ENCODE measurements at places on chromosomes 12 and 14.

GRCh38 chr14:59254146-59254910 lies 65.9 kb downstream of the DAAM1 start:
- DNase-seq, result no peak

- DNase-seq, result no peak
These were observed 8.0 kb downstream of the SYNDIG1L start for GRCh38 chr14:74418031-74418430.

DNA sequence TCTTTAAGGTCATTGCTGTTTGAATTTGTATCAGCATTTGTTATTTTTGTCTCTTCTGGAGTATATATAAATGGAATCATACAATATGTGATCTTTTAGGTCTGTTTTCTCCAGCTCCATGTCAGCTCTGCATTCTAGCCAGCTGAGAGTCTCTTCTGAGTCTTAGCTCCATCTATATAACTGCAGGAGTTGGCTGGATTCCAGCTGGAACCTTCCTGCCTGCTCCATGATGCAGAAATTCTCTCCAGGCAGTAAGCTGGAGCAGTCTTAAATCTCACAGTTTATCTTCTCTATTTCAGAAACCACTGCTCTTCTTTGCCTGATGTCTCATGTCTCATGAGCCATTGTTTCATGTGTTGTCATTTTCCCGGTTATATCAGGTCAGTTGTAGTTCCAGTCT lies 827.6 kb downstream of the NRXN3 start:
- DNase-seq, result no peak

DNA sequence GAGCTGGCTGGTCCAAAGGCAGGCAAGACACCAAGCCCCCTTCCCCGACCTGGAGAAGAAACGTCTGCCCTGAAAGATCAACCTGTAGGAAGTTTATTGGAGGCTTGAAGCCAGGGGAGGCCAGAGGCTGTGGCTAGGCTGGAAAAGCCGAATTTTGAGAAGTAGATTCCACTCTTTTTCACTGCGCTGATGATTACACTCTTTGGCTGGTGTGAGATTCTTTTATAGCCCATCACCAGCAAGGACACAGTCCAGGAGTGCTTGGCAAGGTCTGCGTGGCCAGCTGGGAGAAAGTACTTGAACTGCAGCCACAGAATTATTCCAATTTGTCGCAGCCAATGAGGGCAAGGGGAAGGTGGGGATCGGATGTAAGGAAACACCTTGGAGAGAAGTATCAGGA lies 45.0 kb downstream of the SYNE3 start:
- DNase-seq, result no peak

DNA sequence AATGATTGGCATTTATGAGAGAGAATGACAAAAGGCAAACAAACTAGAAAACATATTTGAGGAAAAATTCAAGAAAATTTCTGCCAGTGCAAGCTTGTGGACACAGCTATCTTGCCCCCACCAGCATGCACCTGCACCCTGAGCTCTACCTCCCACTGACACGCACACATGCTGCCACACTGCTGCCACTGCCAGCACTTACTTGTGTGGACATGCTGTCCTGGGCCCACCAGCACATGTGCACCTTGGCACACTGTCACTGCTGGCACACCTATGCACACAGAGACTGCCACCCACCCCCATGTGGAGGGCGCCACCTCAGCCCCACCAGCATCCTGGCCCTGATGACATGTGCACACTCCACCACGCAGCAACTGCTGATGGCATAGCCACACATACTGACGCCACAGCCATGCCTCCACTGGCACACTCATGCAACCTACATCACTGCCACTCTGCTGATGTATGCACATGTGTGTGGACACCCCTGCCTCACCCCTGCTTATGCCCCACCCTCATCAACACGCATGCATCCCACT lies 475.0 kb downstream of the SOX5 start:
- no peak for DNase-seq

- no peak for DNase-seq
These were observed 3.6 kb upstream of the DHRS2 start for GRCh38 chr14:23632461-23633159.

DNA sequence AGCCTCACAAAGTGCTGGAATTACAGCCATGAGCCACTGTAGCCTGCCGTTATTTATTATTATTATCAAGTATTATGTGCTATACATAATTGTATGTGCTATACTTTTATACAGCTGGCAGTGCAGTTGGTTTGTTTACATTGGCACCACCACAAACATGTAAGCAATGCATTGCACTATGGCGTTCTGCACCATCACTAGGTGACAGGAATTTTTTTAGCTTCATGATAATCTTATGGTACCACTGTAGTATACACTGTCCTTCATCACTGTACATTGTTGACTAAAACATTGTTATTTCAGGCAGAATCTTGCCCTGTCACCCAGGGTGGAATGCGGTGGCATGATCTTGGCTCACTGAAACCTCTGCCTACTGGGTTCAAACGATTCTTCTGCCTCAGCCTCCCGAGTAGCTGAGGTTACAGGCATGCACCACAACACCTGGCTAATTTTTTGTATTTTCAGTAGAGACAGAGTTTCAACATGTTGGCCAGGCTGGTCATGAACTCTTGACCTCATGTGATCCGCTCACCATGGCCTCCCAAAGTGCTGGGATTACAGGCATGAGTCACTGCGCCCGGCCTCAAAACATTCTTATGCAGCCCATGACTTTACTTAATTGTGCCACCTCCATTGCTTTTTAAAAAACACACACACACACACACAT lies 17.1 kb downstream of the MRPL42 start:
- DNase-seq, result no peak

GRCh38 chr12:3014641-3015040 lies 55.4 kb downstream of the TEAD4 start:
- DNase-seq, result no peak

DNA sequence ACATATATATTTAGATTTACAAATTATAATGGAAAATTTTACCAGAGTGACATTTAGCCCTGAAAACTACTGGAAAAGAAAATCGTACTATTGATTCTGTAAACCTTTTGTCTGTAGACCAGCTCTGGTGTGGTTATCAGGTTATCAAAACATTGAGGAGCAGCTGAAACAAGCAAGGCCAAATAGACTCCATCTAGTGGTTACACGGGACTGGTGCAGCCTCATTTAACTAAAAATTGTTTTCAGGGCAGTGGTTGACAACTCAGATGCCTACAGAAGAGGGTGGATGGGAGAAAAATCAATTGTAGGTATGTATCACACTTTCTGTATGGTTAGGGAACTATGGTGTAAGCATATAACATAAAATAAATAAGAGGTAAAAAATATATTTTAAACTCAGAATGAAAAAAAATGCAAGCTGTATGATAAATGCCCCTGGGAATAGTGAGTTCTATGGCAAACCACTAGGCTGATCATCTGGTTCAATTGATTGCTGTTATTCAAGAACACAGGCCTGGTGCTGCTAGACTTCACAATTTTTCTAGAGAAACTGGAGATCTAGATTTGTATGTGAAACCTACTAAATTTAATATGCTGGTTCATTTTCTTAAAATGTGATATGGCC lies 51.2 kb downstream of the ACSS3 start:
- no peak for DNase-seq

GRCh38 chr14:75283162-75283832 lies 4.7 kb downstream of the FOS start:
- peak; percentile 72 for DNase-seq

DNA sequence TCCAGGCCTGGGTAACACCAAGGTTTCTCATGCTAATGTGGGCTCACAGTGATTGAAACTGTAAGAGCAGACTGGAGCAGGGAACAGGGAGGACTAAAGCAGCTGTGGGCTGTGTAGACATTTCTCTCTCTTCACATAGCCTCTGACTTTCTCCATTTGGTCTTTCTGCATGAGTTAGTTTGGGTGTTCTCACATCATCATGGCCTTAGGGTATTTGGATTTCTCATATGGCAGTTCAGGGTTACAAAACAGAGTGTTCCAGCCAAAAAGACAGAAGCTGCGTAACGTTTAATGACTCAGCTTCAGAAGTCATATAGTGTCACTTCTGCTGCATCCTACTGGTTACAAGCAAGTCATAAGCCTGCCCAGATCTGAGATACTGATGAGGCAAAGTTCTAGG lies 52.0 kb upstream of the OSBPL8 start:
- no peak for DNase-seq

DNA sequence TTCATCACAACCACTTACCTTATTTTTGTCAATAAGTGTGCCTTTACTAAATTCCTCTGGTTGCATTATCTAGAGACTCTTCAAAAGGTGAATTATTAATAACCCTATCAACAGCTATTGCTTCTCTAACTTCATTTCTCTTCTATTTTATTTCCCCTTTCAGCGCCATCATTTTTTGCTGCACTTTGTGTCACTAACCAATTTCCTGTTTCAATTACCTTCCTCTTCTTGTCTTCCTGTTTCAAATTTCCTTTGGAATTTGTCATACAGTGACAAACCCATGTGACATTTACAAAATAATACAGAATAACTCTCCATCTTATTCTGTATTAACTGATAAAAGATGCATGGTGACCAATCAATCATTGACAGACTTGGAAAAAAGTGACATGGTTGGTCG lies 12.2 kb upstream of the CLEC2A start:
- DNase-seq, result no peak

GRCh38 chr14:104557766-104558165 lies 21.8 kb upstream of the C14orf180 start:
- DNase-seq, result no peak

DNA sequence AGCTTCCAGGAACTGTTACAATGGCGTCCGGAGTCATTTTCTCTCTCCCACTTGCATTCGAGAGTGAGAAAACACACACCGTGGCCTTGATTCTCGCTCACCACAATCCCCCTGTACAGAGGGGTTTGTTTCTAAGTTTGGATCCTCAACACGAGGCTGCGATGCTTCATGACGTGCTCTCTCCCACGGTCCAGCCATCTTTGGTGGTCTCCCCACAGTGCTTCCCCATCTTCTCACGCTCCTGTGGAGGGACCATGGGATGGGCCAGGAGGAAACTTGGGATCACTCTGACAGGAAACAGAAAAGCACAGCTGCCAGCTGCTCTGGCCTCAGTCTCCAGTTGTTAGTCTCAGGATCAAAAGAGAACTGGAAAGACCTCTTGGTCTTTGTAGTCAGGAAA lies 28.1 kb downstream of the OR10P1 start:
- DNase-seq, result no peak

GRCh38 chr12:62862259-62862881 lies 72.6 kb downstream of the PPM1H start:
- no peak for DNase-seq

- peak; percentile 74 for DNase-seq
These were observed 19.5 kb downstream of the TTC9 start for GRCh38 chr14:70660967-70661893.

GRCh38 chr12:29147731-29148595 lies 1.1 kb upstream of the FAR2 start:
- no peak for DNase-seq

GRCh38 chr14:31127690-31128089 lies 79.9 kb downstream of the HECTD1 start:
- DNase-seq, result no peak

GRCh38 chr14:95523051-95523814 lies 6.8 kb upstream of the SYNE3 start:
- DNase-seq, result no peak

- DNase-seq, result no peak
These were observed 7.8 kb upstream of the MTERF2 start for GRCh38 chr12:106994579-106995220.

DNA sequence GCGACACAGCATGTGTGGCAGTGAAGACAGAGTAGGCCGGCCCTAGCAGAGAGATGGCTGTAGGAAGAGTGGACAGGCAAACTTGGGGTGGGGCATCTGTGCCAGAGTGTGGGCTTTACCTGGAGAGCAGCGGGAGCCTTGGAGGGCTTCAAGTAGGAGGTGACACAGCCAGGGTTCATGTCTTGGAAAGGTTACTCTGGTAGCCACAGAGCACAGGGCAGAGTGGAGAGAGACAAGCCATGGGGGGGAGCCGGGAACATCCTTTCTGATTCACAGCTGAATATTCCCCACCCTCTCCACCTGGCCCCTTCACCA lies 53.5 kb upstream of the DIO3 start:
- no peak for DNase-seq

GRCh38 chr12:91958816-91959215 lies 186.8 kb downstream of the BTG1 start:
- no peak for DNase-seq
